ENCODE measurements at places on chromosomes 5 and 9.

DNA sequence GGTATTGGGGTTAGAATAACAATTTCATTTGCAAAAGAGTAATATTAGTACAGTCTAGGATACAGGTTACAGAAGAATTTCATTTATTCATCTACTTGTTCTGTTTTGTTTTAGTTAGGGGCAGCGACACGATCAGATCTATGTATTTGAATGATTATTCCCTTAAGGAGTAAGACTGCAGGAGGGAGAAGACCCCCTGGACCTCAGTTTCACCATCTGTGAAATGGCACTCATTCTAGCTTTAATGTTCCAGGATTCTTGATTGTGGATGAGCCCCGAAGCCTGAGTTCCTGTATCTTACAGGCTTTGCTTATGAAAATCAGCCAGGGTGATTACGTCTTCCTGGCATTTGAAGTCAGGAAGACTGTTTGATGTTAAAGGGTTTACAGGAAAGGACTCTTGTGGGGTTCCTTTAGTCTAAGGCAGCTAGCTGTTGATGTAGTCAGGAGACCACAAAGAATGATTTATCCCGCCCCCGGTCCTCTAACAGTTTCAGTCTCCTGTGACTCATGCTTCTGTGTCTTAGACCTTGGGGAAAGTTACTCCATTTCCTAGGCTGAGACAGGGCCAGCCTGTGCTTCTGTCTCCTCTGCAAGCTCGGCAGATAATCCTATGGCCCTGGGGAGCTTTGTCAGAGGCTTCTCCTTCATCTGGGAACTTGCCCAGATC lies 11.5 kb downstream of the SMIM3 start:
- peak; percentile 100 for DNase-seq

- peak; percentile 3 for DNase-seq
These were observed 139.7 kb downstream of the LRRC70 start for GRCh38 chr5:62718324-62718723.

DNA sequence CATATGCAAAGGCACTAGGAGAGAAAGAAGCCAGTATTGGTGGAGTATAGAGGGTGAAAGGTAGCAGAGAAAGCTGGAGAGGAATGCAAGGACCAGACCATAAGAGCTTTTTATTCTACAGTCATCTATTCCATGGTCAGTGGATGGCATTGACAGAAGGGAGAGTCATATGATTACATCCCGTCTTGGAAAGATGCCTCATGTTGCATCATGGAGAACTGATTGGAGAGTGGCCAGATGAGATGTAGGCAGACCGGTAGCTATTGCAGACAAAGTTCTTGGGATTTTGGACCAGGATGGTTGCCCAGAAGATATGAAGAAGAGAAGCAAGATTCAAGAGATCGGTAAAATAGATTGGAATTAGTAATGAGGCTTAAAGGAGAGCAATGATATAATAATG lies 260.7 kb downstream of the CHSY3 start:
- DNase-seq, result peak; percentile 8

- DNase-seq, result no peak
These were observed 315.4 kb downstream of the CTNND2 start for GRCh38 chr5:11588803-11589202.

DNA sequence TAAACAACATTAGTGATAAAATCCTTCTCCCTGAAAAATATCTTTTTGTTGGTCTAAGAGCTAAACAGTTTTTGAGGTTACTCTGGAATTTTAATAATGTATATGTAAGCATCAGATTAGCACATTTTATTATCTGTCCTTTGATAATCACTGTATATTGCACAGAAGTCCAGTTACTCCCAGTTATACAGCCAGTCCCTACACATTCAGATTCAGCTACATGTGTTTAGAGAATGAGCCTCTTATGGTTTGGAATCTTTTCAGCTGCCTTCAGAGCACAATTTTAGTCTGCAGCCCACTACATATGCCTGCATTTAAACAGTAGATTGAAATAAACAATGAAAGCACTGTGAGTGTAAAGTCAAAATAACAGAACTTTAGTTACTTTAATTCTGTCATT lies 438.2 kb downstream of the ARHGEF28 start:
- DNase-seq, result no peak

DNA sequence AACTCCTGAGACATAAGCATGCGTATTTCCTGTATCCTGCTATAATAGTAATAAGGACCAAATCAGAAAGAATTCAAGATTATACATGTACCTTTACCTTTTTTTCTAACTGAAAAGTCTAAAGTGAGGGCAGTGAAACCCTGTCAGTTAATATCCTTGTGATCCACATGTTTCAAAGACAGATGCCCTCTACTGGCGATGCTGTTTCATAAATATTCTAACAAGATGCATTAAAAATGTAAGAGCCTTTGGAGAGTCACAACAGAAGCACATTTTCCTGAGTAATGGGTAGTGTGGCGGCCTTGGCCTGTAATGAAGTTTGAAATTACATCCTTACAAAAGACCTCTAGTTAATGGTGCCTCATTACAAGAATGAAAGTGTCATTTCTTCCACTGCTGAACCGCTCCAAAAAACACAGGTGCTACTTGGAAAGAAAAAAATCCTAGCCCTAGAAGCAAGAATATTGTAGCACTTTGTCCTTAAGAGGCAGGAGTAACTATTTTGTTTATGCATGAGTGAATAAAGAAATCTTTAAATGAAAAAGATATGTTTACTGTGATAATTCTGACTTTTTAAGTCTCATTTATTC lies 232.6 kb downstream of the EPB41L4A start:
- DNase-seq, result peak; percentile 61

DNA sequence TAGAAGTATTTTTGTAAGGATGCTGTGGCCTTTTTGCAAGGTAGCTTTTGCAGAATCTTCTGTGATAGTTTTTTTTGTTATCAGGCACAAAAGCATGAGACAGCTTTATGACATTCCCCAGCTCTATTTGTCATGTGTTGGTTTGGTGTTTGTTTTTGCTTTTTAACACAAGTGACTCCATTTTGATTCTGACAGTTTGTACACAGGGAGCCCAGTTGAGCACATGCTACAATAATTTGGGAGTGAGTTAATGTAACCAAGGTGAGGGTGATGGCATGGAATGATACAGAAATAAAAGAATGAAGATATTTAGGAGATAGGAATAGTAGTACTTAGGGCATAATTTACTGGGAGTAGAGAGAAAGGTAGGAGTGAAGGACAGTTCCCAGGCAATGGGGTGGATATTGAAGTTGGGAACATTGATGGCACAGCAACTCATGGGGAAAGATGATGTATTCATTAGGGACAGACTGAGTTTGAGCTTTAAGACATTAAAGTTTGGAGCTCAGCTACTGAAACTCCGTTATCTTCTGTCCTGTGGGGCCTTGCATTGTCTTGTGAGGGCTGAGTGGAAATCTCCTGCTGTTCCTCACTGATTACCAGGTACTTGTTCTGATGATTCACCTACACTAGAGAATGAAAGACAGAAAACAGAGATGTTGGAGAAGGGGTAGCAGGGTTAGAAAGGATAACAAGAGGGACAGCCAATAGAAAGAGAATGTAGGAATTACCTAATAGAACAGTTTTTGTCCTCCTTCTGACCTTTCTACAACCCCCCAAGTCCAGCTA lies 88.3 kb upstream of the CCDC112 start:
- no peak for DNase-seq

DNA sequence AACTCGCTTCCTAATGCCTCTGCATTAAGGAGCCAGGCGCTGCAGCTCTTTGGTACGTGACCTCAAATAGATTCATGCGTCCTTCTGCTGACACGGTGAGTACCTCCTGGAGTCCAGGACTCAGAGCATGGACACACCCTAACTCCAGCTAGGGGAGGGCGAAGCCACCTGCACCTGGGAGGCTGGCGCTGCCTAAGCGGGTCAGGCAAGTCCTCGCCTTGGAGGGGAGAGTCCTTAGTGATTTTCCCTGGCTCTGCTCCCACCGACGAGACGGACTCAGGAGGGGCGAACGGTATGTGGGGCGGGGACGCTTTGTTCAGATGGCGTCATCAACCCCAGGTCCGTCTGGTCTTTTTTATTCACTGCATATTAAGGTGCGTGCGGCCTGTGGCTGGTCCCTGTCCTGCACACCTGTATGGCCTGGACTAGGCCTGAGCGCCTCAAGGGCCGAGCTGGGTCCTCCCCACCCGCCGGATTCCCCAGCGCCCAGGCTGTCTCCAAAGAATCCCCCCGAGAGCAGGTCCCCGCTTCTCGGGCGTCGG lies 50.3 kb downstream of the NSUN2 start:
- no peak for DNase-seq

DNA sequence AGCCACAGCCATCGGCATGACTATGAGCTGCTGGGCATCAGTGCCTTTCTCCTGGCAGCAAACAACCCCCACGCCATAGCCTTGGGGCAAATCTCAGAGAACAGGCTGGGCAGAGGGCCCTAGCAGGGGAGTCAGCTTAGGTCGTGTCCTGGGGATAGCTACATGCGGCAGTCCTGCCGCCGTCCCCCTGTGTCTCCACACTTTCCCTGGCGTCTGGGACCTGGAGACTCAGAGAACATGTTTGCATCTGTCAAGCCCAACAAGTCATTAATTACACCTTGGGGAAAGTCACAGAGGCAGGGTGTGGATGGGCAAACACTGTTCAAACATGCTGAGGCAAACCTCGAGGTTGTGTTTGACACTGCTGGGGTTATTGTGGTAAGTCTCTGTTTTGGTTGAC lies 123.6 kb downstream of the C5orf15 start:
- no peak for DNase-seq

DNA sequence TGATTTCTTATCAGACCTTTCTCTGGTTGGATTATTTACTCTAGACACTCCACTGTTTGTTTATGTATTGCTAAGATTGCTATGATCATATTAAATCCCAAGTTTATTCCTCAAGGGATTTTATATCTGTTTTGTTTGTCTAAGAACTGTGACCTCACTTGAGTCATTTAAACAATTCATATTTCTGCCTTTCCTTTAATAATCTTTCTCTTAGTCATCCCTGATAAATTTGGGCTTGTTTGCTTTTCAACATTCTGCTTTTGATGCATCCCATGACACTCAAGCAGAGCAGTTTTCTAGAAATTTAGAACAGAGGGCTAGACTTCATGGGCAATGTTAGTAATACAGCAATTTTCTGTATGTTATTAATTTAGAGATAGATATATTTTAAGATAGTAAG lies 231.6 kb upstream of the TNC start:
- peak; percentile 61 for DNase-seq

DNA sequence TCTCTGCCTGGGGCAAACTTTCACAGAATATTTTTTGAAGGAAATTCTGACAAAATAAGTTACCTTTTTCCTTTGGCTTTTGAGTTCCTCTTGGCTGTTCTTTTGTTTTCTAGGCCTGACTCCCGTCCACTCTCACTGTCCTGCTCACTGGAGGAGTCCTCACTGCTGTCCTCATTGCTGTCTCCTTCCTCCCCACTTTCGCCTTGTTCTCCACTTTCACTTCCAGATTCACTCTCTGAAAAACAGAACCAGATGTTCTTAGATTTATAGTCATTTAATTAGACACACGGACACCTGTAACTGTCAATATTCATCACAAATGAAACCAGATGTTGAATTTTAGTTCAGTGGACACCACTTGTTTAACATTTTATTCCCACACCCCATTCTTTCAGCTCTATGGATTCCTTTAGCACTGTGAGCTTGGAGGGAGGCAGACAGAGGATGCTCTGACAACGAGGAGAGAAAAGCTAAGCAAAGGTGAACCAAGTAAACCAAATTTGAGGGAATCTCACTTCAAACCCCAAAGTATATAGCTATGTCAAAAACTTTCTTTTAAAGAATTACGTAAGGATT lies 180.7 kb downstream of the AP3B1 start:
- no peak for DNase-seq

DNA sequence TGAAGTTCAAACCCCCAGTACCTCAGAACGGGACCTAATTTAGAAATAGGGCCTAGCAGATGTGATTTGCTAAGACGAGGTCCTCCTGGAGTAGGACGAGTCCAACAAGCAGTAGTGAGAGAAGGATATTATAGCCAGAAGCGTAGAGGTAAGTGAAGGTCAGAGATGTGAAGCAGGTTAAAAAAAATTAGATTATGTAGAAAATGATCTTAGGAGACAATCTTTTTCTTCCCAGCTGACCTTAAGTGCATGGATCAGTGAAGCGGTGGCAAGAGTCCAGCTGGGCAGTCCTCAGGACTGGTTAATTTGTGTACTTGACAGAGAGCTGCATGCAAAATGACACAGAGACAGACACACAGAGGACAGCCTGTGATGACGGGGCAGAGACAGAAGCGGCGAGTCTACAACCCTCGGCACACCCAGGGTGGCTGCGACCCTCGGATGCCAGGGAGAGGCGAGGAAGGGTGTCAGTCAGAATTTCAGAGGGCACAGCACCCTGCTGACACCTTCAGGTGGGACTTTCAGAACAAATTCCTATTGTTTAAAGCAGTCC lies 131.4 kb upstream of the IRX4 start:
- DNase-seq, result no peak

- no peak for DNase-seq
These were observed 16.6 kb upstream of the S1PR3 start for GRCh38 chr9:88974641-88975040.

DNA sequence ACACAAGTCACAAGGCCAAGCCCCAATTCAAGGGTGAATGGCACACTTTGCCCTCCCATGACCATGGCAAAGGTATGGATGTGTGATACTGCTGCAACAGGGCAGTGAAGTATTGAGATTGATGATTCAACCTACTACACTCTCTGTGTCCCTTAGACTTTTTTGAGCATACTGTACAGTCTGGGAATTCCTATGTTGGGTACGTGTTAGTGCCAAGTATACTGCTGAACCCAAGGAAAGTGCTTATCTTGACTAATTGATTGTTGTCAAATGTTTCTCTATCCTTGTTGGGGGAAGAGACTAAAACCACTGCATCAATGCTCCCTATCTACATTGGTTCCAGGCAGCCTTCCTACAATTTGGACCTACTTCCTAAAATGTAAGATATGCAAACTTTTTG lies 93.7 kb downstream of the NDFIP1 start:
- peak; percentile 93 for DNase-seq

- DNase-seq, result no peak
These were observed 232.5 kb downstream of the SPATA31A1 start for GRCh38 chr9:39587844-39588499.

GRCh38 chr5:153425914-153426313 lies 64.6 kb upstream of the GRIA1 start:
- no peak for DNase-seq

DNA sequence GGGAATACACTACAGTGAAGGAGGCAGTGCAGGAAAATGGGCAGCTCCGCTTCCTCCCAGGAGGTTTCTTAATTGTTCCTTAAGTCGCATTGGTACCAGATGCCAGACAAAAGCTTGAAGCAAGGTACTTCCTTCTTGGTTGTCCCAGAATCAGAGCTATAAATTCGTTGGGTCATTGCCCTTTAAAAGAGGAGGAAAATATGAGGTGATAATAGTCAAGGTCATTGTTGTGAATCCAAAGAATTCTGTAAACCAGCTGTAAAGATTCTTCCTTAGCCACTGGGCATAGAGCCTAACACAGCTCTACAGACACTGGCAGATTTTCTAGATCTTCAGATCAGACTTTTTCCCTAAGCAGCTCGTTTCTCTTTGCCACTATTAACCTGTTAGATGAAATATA lies 444.1 kb upstream of the TLE4 start:
- DNase-seq, result no peak

DNA sequence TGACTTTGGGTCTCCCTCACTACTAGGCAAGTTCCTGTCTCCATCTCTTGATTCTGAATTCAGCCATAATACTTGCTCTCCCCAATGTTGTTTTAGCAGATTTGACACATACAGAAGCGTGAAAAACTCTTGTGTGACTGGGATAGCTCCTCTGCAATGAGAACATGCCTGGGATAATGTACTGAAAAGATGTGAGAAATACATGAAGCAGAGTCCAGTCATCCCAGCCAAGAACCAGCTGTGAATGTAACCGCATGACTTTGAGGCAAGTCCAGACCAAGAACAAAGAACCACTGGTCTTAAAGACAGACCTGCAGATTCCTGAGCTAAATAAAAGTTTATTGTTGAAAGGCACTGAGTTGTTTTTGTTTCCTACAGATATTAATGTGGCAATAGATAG lies 135.0 kb downstream of the NMUR2 start:
- no peak for DNase-seq
